Panc1 (cell line): ENCODE measurements at places on chromosomes 3 and 15. TPM values are rescaled to one million over a fixed set of nuclear protein-coding genes. Genes with fewer than 3 reads are reported as not detected.
A peak's percentile ranks its signal among the peaks of the same experiment; 100 is the strongest.

GRCh38 chr3:156742401-156742800, 68.0 kb downstream of the TIPARP start:
- no peak for DNase-seq

DNA sequence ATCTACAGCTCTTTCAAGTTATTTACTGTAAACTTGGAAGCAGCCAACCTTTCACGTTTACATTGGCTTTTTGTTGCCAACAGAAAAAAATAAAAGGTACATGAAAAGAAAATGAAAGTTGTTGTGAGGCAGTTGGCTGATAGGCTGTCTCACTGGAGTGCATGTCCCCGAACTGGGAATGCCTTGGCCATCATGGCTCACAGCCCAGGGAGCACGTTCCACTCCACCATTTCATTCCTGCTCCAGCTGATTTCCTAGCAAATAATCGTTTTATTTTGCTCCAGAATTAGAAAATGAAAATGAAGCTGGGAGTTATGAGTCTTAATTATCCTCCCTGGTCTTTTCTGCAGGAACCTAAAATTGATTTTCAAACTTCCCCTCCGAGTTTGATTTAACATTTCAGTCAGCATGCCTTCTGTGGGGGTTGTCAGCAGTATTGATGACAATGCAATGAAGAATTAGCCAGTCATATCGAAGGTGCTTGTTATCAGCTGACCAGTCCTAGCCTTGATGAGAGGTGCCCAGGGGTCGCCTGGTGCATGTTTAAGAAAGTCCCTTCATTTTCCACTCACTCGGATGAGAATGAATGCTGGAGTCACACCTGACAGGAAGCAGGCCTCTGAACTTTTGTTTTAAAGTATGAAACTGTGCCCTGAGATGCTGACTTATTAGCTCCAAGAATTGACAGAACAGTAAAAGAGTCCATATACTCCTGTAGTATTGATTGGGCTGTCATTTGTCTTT, 293.7 kb upstream of the TRIM42 start:
- no peak for DNase-seq

DNA sequence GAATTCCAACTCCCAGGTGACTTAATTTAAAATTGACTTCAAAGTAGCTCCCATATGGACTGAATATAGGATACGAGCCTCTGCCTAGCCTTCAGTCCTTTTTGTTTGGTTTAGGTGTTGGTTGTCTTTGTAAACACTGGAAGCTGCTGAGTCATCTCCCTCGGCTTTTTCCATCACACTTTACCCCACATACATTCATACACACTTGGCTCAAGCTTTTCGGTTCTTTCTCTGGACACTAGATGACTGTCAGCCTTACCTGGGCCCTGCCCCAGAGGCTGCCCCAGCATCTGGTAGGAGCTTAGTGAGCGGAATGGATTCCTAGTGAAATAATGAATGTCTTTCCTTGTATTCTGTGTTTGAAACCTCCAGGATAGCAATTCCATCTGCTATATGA, 201.5 kb upstream of the IL12A start:
- peak; percentile 80 for DNase-seq

SLC6A1 gene
- total RNA-seq = not detected

GRCh38 chr3:132164469-132165092, 129.8 kb upstream of the CPNE4 start:
- no peak for DNase-seq

DNA sequence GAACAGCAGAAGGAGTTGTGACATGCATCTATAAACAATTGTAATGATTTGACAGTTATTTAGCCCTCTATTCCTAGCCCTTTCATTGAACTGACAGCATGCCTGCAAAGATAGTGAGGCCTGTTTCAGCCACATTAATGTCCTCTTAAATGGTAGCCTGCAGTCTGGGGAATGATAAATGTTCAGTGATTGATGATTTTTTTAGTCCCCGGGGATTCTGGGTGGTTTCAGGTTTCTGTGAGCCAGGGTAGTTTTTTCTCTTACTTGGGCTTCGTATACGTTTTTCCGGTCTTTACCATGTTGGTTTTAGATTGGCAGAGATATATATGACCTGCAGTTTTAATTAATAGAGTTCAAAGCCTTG, 172.0 kb downstream of the TCF12 start:
- DNase-seq = no peak
